ENCODE measurements at places on chromosomes 16 and 17.

DNA sequence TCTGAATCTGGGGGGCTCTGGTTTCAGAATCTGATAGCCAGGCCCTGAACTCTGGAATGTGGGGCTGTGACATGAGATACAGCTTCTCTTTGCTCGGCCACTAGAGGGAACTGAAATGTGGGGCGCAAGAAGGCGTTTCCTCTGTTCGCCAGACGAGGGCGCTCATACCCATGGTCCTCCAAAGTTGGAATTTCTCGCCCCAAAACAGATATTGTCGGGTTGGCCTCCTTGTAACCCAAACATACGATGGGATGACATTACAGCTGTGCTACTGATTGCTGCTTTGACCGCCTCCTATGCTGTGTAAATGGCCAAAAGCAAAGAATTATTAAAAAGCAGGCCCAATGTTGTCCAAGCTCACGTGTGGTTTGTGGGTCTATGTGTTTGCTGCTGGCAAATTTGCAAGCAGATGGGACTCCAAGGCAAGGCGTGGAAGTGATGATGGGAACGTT is 13.1 kb upstream of the MSI2 start:
- peak; percentile 55 for DNase-seq

DNA sequence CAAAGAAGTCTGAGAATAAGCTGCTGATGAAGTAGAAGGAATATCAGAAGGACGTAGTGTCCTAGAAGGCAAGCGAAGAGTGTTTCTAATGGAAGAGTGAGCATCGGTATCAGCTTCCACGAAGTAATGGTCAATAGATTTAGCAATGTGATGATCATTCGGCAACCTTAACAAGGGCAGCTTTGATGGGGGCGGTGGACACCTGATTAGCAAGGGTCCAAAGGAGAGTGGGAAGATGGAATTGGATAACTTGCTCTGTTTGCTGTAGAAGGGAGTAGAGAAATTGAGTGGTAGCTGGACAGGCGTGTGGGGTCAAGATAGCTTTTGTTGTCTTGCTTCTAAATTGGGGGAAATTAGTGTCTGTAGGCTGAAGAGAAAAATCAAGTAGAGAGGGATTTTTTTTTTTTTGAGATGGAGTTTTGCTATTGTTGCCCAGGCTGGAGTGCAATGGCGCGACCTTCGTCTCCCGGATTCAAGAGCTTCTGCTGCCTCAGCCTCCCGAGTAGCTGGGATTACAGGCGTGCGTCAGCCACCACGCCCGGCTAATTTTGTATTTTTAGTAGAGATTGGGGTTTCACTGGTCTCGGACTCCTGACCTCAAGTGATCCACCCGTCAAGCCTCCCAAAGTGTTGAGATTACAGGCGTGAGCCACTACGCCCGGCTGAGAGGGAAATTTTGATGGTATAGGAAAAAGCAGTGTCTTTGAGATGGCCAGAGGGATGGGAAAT is 13.9 kb upstream of the HES7 start:
- no peak for DNase-seq

DNA sequence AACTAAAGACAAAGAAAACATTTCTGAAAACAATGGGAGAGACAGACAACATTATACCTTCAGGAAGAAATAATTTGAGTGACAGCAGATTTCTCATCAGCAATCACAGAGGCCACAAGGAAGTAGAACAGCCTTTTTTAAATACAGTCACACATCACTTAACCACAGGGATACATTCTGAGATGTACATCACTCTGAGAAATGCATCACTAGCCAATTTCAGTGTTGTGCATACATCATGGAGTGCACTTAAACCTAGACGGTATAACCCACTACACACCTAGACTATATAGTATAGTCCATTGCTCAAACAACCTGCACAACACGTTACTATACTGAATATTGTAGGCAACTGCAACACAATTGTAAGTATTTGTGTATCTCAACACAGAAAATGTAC is 24.9 kb upstream of the ALOX12 start:
- DNase-seq, result no peak

- no peak for DNase-seq
Observed at GRCh38 chr17:17750881-17751280, 69.6 kb downstream of the RAI1 start.

DNA sequence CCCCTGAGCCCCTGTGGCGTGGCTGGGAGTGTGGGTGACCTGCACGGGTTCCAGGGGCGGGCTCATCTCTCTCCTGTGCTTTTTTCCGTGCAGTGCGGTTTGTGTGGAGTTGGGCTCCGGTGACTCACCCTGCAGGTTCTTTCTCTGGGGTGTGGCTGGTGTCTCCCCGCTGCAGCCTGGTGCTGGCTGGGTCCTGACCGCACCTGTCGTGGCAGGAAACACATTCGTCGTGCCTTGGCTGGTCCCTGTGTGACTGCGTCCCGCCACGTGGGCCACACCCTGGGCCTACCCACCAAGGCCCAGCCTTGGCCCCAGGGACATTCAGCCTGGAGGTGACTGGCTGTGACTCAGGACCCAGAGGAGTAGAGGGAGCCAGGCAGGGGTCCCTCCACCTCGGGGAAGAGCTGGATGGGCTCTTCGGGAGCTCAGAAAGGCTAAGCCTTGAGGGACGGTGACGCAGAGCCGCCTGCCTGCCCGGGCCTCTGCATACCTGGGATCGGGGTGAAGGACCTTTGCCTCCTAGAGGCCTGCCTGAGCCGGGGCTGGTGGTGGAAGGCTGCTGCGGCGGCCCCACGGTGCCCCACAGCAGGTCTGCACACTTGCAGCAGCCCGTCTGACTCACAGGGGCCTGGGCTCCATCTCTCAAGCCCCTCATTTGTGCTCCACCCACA is 7.8 kb downstream of the TRAF7 start:
- no peak for DNase-seq

- DNase-seq, result no peak
Observed at GRCh38 chr16:31072540-31073141, 1.4 kb downstream of the ZNF668 start.

- DNase-seq, result no peak
Observed at GRCh38 chr16:2514333-2515179, 804 bp downstream of the ATP6V0C start.

- no peak for DNase-seq
Observed at GRCh38 chr17:31494259-31495021, 103.0 kb downstream of the RAB11FIP4 start.

DNA sequence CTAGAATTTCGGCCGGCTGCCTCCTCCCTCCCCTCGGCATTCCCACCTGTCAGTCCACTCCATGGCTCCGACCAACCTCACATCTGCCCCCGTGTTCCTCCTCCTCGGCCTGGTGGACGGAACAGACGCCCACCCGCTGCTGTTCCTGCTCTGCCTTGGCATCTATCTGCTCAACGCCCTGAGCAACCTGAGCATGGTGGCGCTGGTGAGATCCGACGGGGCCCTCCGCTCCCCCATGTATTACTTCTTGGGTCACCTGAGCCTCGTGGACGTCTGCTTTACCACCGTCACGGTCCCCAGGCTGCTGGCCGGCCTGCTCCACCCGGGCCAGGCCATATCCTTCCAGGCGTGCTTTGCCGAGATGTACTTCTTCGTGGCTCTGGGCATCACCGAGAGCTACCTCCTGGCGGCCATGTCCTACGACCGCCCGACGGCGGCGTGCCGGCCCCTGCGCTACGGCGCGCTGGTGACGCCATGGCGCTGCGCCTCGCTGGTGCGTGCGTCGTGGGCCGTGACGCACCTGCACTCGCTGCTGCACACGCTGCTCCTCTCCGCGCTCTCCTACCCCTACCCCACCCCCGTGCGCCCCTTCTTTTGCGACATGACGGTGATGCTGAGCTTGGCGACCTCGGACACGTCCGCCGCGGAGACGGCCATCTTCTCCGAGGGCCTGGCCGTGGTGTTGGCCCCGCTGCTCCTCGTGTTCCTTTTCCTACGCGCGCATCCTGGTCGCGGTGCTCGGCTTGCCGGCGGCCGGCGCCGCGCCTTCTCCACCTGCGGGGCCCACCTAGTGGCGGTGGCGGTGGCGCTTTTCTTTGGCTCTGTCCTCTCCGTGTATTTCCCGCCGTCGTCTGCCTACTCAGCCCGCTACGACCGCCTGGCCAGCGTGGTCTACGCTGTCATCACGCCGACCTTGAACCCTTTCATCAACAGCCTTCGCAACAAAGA is at the start of gene OR3A2:
OR3A2 (minus strand) TSS at position 440 of the 948 bp plus-strand sequence.
- no peak for DNase-seq

- no peak for DNase-seq
Observed at GRCh38 chr17:45722161-45722560, 62.0 kb upstream of the CRHR1 start.

GRCh38 chr17:6366221-6366666 is 68.7 kb downstream of the AIPL1 start:
- no peak for DNase-seq

DNA sequence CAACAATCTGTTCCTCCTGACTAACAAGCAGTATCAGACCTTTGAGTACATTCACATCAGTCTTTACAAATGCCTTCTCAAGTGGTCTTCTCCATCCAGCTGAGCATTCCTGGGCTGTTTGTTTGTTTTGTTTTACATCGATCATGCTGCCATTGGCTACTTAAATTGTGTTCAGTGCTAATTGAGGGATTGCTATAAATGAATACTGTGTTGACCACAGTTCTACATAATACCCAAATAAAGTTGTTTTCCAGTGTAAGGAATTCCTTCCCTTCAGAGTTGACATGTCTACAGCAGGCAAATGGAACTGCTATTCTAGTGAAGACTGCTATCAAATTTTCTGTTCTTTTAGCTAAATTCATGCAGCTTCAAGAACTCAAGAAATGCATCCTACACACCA is 3.2 kb downstream of the CDH8 start:
- no peak for DNase-seq

GRCh38 chr16:47461598-47462266 is 601 bp downstream of the PHKB start:
- peak; percentile 28 for DNase-seq
